ENCODE measurements at places on chromosomes 2 and 18. TPM values are rescaled to one million over a fixed set of nuclear protein-coding genes. Genes with fewer than 3 reads are reported as not detected.
A peak's percentile ranks its signal among the peaks of the same experiment; 100 is the strongest.

Gene CASP8
- 5.5 TPM for total RNA-seq

GRCh38 chr2:172962824-172963223, 112.8 kb upstream of the MAP3K20 start:
- H3K4me1 ChIP-seq: peaks cover 11% of the 10 kb centered on the region
- H3K27me3 ChIP-seq: no peaks in the 10 kb centered on the region
- no peak overlapping the region for H3K4me3 ChIP-seq

Gene ZFAND2B
- 33.6 TPM for total RNA-seq

- H3K4me3 ChIP-seq: no peak overlapping the region
- peaks cover 20% of the 10 kb centered on the region for H3K4me1 ChIP-seq
- DNase-seq: no peak
- no peak overlapping the region for H3K27ac ChIP-seq
These were observed 51.9 kb downstream of the ACSL3 start for GRCh38 chr2:222912776-222913175.

Gene NTSR2
- total RNA-seq: not detected

DNA sequence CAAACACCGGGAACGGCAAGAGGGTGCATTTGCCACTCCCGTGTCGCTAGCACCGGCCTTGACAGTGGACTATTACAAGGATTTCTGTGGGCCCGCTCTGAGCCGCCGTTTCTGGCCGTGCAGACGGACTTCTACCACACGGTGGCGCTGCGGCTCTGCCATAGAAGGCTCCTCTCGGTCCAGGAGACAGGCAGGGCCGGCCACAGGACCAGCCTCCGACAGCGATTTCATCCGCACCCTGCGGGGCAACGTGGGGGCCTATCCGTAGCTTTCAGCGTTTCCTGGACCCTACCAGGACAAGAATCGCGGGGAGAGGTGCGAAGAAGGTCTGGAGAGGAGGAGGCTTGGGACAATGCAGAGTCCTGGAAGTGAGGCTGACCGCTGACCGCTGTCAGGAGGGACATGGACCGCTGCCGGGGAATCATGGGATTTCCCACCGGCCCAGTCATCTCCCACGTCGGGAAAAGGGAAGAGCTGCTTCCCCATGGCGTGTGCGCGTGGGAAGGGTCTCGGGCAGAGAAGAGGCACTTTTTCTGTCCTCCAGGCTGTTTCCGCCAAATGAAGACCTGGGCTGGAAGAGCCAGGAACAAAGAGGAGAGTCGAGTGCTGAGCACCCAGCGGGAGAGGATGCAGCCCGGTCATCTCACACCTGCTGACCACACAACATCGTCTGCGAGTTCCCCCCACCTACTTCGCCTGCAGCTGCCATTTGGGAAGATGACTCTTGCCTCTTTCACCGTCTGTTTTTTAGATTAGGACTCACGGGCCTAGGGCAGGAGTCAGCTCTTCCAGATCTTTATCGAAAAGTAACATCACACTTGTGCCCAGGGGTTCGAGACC, 35.5 kb upstream of the HAAO start:
- peak overlapping the region; percentile 35 for H3K27ac ChIP-seq
- peak; percentile 96 for DNase-seq
- H3K27me3 ChIP-seq: no peaks in the 10 kb centered on the region
- H3K4me3 ChIP-seq: peak overlapping the region; percentile 49

GRCh38 chr2:120473522-120474271, 127.8 kb downstream of the INHBB start:
- H3K4me3 ChIP-seq: no peak overlapping the region
- H3K27me3 ChIP-seq: no peaks in the 10 kb centered on the region
- no peaks in the 10 kb centered on the region for H3K36me3 ChIP-seq
- no peak overlapping the region for H3K27ac ChIP-seq

- peaks cover 10% of the 10 kb centered on the region for H3K4me1 ChIP-seq
- H3K27ac ChIP-seq: no peak within 1 kb of the TSS
- no peak for DNase-seq
- no peaks in the 10 kb centered on the region for H3K36me3 ChIP-seq
- peak within 1 kb of the TSS; percentile 51 for H3K4me3 ChIP-seq
These were observed at the start of gene ZSWIM2 for GRCh38 chr2:186848873-186849578. TSS of gene ZSWIM2 (minus strand) at chr2:186849170. CDS start at chr2:186849130, 40 bp downstream.

Data from esophagus muscularis mucosa (tissue), 4 donors.